ENCODE measurements at places on chromosomes 5 and 9.
A peak's percentile ranks its signal among the peaks of the same experiment; 100 is the strongest.

DNA sequence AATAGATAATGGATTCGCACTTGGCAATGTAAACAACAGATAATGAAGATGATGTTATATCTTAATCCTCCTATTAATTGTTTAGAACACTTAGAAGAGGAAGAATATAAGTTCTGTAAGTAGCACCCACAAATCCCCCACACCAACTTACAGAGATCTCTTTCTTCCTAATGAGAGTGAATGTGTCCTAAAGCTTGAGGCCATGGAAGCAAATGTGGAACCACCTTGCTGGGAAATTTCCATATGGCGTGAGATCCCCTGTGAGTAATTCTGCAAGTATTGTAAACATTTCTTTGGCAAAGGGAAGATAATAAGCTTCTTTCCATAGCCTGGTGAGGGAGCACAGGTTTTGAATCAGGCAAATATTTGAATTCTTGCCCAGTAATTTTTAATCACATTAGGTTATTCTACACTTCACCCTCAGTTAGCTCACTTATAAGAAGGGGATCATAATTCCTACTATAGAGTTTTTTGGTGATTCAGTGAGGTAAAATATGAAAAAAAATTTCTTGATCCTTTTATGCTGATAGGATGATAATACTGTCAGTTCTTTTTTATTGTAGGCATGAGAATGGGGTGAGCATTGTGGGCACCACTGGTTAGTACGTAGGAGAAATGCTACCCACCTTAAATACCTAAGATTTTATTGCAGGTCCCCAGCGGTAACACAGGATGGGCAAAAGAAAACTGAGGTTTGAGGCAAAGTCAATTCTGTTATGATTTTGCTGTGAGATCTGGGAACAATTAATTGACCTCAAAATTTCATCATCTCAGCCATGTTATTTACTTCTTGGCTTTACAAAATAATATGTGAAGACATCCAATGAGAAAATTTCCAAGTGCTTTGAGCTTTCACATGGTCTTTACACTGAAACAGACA, 574.8 kb downstream of the PSAT1 start:
- DNase-seq: peak; percentile 96

- no peak for DNase-seq
These were observed 54.8 kb upstream of the GPBP1 start for GRCh38 chr5:57119031-57119430.

DNA sequence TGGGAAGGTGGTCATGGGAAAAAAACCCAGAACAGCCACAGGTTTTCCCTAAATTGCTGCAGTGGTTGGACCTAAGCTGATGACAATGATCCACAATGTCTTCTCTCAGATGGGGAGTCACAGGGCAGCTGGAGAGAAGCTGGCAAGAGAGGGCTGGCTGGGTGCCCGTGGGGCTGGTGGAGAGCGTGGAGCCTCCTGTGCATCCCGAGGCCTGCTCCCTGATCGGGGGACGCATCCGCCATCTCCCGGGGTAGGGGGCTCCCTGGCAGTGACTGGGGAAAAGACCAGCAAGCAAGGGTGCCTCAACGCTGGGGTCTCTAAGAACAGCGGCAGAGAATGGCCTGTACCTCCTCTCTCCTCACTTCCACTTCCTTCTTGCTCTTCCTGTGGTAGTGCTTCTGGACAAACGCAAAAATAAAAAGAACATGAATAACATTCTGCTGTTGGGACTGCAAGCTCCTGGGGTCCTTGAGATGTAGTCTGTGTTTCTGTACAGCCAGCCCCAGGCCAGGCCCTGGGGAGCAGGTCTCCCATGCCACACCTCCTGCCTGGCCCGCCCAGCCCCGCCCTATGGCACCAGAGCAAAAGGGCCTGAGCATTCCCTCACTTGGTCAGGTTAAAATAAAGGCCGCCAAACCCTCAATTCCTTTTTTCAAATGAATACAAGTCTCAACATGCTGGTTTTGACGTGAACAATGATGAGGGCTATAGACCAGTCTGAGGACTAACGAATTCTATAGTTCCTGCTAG, 7.0 kb upstream of the MRNIP start:
- no peak for DNase-seq

DNA sequence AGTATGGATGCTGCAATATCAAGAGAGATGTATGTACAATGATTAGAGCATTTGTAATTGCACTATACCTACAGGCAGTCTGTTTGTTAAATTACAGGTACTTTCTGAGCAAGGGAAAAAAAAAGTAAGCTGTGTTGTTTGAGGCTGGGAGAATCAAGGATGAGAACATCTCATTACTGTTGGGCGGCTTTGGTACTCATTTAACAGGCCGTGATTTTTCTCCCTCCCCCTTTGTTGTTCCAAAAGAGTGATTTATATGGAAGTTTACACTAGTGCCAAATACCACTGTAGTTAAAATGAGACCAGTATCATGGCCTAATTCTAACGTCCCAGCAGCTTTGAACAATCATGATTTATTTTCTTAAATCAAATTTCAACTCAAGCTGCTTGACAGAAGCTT, 71.2 kb upstream of the GNA14 start:
- no peak for DNase-seq

- DNase-seq: no peak
These were observed 373 bp downstream of the ADAMTS12 start for GRCh38 chr5:33891446-33891787.

DNA sequence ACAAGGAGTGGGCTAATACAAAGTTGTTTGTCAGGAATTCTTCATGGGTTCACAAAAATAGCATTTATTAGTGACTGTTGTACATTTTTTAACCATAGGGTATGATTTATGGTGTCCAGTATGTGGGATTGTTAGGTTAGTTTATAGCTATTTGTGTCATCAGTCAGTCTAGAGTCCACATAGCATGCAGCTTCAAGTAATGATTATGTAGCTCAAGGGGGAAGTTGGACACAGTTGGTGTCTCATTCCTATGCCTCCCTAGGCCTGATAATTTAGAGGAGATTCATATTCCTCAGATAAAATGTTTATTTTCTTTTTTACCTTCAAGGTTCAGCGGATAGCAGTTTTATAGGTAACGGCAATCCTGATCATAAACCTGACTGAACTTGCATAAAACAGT, 153.8 kb downstream of the OXCT1 start:
- no peak for DNase-seq

GRCh38 chr5:66247176-66247960, 103.3 kb downstream of the SREK1 start:
- peak; percentile 88 for DNase-seq

DNA sequence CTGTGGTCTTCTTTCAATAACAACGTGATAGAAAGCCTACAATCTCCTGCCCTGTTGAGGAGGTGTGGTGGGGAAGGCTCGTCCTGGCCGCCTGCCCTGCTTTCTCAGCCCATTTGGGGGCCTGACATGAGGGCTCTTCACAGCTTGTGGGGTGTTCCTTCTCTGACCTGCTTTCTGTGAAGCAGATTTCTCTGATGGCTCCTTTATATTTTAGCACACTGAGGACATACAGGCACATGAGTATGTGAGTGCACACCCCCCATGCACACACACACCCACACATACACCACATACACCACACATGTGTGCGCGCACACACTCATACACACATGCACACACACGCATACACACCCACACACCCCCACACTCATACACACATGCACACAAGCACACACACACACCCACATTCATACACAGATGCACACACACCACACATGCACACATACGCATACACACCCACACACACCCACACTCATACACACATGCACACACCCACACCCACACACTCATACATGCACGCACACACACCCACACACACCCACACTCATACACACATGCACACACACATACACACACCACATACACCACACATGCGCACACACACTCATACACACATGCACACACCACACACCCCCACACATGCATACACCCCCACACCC, 117.5 kb downstream of the COL5A1 start:
- no peak for DNase-seq

DNA sequence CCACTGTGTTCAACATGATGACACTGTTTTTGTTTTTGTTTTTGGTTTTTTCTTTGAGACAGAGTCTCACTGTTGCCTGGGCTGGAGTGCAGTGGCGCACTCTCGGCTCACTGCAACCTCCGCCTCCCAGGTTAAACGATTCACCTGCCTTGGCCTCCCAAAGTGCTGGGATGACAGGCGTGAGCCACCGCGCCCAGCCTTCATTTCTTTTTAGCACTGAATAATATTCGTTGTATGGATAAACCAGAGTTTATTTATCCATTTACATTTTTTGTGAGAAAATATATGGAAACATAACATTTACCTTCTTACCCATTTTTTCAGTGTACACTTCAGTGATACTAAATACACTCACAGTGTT, 4.2 kb downstream of the CARD19 start:
- no peak for DNase-seq

- DNase-seq: no peak
These were observed 163.2 kb downstream of the SH3GL2 start for GRCh38 chr9:17742067-17742466.

- DNase-seq: no peak
These were observed 10.8 kb upstream of the NRARP start for GRCh38 chr9:137312852-137313325.

- DNase-seq: no peak
These were observed 335.0 kb downstream of the PDE4D start for GRCh38 chr5:59558501-59558900.

DNA sequence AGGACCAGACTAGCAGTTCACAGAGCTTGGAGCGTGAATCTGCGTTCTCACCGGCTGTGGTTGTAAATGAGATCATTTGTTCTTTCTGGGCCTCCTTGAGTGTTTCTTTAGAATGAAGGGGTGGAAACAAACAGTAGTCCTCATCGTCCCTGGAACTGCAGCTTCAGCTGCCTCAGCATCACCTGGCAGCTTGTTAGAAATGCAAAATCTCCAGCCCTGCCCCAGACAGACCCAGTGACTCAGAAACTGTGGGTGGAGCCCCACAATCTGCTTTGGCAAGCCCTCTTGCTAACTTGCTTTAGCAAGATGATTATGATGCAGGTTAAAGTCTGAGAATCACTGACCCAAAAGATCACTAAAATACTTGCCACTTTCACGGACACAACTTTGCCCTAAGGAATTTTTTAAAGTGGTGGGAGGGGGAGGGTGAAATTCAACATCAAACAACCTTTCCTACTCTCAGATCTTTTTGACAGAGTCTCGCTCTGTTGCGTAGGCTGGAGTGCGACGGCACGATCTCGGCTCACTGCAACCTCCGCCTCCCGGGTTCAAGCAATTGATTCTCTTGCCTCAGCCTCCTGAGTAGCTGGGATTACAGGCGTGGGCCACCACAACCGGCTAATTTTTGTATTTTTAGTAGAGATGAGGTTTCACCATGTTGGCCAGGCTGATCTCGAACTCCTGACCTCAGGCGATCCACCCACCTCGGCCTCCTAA, 86.0 kb downstream of the BRINP1 start:
- DNase-seq: peak; percentile 22

- DNase-seq: no peak
These were observed 63.3 kb downstream of the PRRC1 start for GRCh38 chr5:127580731-127581130.

DNA sequence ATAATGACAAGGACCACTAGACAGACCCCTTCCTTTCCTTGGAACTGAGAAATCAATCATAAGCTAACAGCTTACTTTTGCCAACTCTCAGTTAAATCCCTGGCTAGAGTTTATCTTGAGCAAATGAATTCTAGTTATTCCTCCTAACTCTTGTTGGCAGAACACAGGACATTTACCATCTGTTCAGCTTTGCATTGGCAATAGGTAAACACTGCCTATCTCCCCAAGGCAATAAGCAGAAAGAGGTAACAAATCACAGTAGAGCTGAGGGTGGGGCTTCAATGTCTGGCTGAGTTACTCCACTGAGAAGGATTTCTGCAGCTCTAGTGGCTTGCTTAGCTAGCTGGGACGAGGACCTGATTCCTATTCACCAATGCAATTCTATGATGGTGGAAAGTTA, 503.3 kb upstream of the GRIA1 start:
- no peak for DNase-seq

GRCh38 chr9:123417289-123418051, 61.5 kb downstream of the CRB2 start:
- DNase-seq: no peak

- peak; percentile 33 for DNase-seq
These were observed 186.4 kb downstream of the CDK5RAP2 start for GRCh38 chr9:120393386-120394057.

DNA sequence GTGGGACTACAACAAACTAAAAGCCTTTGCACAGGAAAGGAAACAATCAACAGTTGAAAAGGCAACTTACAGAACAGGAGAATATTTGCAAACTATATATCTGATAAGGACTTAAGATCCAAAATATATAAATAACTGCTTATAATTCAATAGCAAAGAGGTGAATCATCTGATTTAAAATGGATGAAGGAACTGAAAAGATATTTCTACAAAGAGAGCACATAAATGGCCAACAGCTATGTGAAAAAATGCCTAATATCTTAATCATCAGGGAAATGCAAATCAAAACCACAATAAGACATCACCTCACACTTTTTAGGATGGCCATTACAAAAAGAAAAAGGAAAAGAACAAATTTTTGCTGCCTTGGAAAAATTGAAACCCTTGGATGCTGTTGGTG, 100.4 kb downstream of the LURAP1L start:
- peak; percentile 51 for DNase-seq

DNA sequence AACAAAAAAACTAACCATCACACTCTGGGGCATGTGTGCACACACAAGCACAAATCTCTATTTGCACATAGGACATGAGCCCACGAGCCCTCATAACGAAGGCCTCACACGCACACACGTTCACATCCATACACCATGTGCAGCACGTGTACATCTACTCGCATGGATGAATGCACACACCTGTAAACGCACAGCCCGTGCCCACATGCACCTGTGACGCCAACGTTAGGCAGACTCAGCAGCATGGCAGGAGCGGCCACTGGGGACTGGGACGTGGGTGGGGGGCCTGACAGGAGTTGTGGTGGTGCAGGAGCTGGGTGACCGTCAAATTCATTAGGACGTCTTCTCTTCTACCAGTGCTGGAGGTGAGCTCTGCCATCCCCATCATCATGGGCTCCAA, 3.2 kb downstream of the SLC34A1 start:
- no peak for DNase-seq

GRCh38 chr5:21646469-21646868, 1206.7 kb downstream of the CDH12 start:
- peak; percentile 22 for DNase-seq

GRCh38 chr9:19117039-19117716, 10.1 kb downstream of the PLIN2 start:
- no peak for DNase-seq

DNA sequence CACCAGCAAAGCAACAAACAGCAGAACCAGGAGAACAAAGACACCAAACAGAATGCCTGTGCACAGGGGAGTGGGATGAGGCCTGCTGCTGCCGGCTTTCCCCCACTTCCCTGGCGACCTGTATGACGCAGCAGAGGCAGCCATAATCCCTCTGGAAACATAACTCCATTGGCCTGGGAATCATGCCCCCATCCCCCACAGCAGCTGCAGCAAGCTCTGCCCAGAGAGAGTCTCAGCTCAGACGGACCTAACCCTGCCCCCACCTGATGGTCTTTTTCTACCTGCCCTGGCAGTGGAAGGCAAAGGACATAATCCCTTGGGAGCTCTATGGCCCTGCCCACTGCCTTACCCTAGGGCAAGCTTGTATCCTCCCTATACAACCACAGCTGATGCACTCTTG, 81.8 kb upstream of the FANCC start:
- no peak for DNase-seq
